ENCODE measurements at places on chromosomes 6 and 20.

DNA sequence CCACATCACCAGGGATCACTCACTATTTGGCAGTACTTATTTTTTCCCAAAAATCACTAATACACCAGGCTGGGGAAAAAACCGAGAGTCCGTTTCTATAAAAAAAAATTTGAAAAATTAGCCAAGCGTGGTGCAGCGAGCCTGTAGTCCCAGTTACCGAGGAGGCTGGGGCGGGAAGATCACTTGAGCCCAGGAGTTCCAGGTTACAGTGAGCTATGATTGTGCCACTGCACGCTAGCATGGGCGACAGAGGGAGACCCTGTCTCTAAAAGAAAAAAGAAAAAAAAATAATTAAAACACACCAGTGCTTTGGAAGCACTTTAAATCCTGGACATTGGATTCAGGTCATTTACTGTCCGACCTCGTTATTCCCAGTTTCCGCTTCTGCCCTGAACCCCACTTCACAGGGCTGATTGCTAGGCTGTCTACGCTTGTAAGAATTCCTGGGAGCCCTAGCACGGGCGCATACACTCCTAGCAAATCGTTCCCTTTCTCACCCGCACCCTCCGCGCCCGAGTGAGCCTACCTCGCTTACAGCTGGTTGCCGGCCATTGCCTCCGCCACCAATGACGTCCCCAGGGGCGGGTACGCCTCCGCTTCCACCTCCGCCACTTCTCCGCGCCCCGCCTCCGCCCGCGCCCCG, at the start of gene TPMT:
TPMT (minus strand) TSS at position 571 of the 643 bp plus-strand sequence. CDS start 5,950 bp downstream, outside the sequence.
- DNase-seq, result no peak

DNA sequence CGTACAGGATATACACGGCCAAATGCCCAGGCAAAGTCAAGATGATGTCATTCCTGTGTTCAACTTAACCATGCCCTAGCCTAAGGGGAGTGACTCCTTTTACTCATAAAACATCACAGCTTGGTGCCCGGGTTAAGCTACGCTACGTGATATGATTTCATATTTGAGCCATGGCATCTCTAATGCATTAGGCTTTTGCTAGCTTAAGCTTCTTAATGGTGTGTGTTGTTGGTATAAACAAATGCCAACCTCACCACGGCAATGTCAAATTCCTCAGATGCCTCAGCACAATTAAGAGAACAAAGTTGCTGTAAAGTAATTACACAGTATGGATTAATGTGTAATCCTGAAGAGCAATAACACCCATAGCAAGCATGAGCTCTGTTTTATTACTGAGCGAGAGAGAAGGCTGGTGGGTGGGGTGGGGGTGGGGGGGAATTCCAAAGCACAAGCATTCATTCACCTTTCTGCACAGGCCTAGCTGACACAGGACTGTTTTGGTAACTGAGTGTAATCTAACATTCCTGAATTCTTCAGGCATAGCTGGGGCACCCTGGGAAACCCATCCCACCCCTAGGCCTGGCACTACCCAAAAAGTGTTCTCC, 44.7 kb upstream of the CNKSR3 start:
- no peak for DNase-seq

DNA sequence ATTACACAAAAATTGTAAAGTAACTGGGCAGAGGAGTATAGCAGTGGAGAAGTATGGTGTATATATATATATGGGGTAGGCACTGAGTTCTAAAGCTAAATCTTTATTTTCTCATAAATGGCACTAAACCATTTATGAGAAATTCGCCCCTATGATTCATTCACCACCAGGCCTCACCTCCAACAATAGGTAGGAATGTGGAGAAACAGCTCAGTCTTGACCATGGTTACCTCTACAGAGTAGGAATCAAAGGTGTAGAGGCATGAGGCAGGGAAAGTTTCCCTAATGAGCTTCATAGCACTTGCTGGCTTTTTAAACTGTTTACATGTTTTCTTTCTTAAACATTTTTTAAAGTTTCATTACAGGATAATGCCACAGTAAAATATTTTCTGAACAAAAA, 36.9 kb upstream of the SUMO4 start:
- no peak for DNase-seq

DNA sequence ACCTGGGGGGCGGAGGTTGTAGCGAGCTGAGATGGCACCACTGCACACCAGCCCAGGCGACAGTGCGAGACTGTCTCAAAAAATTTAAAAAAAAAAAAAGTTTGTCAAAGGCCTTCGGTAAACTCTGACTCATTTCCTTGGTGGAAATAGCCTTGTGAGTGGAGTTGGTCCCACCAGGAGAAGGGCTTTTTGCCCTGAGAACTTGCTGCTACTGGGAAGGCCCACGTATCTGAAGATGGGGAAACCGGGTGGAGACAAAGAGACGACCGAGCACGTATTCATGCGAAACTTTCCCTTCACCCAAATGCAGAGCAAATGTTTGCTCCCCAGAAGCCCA, 51.7 kb downstream of the SLC22A23 start:
- DNase-seq, result no peak

- no peak for DNase-seq
Measured at GRCh38 chr20:23234311-23235078, 116.1 kb upstream of the NXT1 start.

DNA sequence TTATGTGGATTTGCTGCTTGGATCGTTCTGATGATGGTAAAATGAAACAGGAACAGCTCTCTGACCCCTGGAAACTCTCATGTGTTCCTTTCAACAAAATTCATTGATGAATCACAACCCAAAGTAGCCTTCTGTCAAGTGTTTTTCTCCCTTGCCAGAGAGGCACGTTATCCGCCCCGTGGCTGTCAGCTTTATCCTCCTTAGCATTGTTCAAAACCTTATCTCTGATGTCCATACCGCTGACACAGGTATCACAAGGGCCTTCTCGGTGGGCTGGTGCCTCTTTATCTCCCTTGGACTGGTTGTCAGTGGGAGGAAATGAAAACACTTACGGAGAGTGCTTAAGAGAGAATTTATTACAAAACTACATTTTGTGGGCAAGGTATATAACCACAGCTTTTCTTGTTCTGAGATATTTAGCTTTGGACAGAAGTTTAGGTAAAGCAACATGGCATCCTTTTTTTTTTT, 84.9 kb downstream of the TIAM2 start:
- DNase-seq, result no peak

- DNase-seq, result no peak
Measured at GRCh38 chr6:37982317-37982716, 162.8 kb downstream of the ZFAND3 start.

Measured in progenitor cell of endocrine pancreas (in vitro differentiated cells).